ENCODE measurements at places on chromosomes 16 and 17. TPM values are rescaled to one million over a fixed set of nuclear protein-coding genes. Genes with fewer than 3 reads are reported as not detected.

DNA sequence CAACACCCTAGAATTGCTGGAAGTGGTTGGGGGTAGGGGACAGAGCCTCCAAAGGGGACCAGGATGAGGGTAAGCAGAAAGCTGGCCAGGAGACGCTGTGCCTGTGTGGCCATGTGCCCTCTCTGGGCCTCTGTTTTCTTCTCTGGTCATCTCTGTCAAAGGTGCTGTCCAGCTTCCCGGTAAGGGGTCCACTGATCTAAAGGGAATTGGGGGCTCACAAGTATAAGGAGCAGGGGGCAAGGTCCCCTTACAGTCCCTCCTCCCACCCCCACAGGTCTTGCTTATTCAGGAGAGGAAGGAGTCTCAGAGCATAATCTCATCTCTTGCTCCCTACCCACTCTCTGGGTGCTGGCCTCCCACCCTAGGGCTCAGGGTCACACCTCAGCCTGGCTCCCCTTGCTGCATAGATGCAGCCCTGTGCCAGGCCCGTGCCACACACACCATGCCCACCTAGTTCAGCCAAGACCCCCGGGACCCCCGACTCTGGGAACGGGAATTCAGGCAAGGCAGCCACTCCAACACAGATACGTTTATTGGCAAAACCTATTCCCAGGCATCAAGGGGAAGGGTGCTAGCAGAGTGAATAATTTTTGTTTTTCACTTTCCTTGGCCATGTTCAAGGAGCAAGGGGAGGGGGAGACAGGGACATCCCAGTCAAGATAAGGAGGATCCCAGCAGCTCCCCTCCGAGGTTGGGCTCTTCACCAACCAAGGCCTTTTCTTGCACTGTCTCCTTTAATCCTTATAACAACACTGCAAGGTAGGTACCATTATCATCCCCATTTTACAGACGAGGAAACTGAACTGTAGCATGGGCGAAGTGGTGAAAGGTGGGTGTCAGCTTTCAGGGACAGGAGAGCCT lies 19.8 kb downstream of the SLC4A1 start:
- no peak for DNase-seq

DNA sequence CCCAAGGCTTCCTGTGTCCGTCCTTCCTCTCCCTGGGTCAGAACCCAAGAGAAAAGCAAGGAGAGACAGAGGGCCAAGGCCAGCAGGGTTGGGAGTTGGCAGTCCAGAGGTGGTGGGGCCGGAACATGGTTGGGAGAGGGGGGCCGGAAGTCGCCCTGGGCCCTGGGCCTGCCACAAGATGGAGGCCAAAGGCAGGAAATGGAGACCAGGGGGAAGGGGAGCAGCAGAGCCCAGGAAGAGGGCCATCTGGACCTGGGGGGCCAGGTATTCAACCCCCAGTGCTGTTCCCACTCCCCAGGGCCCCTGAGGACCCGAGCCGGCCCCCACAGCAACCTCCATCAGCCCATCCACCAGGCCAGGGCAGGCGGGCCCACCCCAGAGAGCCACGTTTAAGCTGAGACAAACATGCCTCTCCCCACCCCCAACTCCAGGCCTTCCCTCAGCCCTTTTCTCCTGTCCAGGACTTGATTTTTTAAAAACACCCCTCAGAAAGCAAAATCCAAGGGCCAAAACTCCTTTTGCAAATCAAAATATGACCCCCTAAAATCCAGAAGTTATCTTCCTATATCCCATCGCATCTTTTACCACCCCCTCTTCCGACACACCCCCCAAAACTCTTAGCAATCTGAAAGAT lies 4.4 kb upstream of the BCL6B start:
- no peak for DNase-seq

- no peak for DNase-seq
Observed at GRCh38 chr16:2472488-2472864, 1.4 kb downstream of the NTN3 start.

DNA sequence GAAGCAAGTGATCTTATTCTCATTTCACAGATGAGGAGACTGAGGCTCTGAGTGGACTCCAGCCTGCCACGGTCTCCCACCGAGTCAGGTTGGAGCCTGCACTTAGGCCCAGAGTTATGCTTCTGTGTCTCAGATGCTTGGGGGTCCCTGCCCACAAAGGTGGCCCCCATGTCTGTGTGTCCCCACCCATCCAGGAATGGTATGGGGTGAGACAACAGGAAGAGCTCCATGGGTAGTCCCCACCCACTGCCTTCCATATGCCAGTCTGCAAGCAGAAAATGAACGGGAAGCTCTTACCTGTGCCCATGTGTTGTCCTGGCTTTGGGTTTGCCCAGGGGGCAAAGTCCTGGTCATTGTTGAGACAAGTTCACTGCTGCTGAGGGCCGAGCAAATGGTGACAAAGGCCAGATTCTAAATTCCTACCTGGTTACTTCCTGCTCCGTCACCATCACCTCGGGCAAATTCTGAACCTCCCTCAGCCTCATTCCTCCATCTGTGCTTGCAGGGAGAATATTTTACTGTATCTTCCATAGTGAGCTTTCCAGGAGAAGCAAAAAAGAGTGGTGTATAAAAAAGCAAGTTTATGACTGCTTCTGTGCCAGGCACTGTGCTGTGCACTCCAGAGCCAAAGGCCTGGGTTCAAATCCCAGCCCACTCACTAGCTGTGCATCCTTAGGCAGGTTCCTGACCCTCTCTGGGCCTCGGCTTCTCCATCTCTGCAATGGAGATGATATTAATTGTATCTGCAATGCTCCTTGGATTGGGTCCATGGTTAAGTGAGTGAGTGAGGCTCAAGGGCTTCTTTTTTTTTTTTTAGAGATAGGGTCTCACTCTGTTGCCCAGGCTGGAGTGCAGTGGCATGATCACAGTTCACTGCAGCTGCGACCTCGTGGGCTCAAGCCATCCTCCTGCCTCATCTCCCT lies 9.3 kb downstream of the IL4R start:
- DNase-seq, result peak; percentile 28

- no peak for DNase-seq
Observed at GRCh38 chr16:78048319-78048718, 26.0 kb downstream of the CLEC3A start.

TBC1D10B gene
- 52.5 TPM for total RNA-seq

KRTAP4-1 gene
- total RNA-seq, result not detected

DNA sequence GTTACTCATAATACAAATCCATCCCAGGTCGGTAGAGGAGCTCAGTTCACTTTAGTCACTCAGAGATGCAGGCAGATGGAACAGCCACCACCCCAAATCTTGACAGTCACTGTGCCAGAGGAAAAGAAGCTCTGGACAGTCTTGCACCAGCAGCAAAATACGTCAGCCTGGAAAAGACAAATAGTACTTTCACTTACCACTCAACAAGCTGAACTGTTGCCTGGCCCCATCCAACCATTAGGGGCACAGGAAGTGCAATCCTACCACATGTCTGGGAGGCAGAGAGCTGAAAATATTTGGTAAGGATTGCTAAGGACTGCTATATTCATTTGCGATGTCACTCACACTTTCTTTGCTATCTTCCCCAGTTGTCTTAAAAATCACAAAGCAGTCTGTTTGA lies 239.1 kb upstream of the TOX3 start:
- DNase-seq, result no peak

GRCh38 chr16:2933701-2934100 lies 22.0 kb downstream of the FLYWCH1 start:
- DNase-seq, result no peak

DNA sequence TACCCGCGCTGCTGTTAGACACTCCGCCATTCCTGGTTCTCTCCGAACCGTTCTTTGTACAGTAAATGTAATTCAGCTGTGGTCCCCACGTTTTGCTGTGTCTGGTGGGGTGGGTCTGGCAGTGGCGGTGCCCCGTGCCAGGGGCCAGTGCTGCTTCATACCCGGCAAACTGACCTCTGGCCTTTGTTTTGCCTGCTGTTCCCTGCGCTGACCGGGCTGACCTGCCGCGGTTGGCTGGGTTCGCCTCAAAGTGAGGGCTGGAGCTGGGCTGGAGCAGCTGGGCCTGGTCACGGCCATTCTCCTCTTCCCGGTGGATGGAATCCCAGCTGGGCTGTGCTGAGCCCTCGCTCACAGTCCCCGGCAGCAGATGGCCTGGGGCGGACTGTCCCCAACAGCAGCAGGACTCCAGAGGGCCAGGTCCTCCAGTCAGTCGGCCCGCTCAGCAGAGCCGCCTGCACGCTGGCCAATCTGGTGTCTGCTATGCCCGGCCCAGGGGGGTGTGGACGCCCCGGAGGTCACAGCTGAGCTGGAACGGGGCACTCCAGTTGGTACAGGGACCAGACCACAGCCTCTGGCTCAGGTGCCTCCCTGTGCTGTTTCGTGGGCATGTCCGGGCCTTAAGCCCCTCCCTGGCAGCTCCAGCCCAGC lies 1.5 kb upstream of the WFIKKN1 start:
- no peak for DNase-seq

All from activated naive CD4-positive, alpha-beta T cell treated with anti-CD3 and anti-CD28 coated beads, Interleukin-2, amount 50 U/mL, for 72 hours (primary cell).